ENCODE measurements at places on chromosomes 7 and 10.
A peak's percentile ranks its signal among the peaks of the same experiment; 100 is the strongest.

DNA sequence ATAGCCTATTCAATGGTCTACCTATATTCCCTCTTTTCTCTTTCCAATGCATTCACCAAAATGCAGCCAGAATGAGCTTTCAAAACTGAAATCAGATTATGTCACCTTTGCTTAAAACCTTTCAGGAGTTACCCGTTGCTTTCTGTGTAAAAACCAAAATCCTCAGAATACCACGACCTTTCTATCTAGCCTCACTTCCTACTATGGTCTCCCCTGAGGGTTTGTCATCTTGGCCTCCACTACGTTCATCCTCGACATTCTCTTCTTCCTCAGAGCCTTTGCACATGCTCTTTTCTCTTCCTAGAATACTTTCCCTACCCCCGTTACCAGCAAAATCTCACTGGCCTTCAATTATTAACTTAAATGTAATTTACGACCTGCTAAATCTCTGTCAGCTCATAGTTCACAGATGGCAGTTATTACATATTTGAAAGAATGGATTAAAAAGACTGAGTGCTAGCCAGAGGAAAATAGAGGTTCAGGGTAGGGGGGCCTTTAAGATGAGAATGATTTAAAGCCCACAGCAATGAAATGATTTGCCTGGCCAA, 380.8 kb upstream of the C7orf33 start:
- no peak for DNase-seq

GRCh38 chr7:71615017-71615416, 483.1 kb downstream of the GALNT17 start:
- no peak for DNase-seq

DNA sequence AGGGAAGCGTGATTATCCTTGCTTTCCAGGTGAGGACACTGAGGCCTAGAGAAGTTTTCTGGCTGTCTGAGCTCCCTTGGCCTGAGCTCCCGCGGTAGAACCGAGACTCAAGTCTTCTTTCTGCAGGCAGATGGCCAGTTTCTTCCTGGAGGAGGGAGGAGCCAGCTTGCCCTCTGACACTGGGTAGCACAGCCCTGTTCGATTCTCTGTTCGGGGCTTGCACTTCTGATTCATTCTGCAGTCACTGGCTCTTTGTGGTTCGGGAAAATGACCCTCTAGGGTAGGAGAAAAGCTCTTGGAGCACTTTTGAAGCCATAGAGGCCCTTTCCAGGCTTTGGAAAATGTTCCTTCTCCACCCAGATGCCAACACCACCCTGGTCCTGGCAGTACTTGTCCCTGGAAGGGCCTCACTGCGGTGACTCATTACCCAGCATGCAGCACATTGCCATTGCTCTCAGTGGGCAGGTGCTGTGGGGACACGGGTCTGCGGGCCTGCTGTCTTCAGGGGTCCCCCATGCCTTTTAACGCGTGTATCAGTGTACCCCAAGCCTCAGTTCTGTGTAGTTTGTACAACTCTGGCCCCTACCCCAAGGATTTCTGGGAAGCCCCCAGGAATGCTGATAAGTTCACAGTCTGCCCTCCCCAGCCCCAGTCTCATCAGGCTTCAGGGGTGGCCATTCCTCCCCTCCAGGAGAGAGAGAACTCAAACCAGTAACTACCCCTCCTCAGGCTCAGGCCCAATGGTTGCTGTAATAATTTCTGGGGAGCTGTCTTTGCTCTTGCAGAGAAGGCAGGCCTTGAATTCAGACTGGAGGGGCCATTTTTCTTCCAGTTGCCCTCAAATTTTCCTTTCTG, 11.9 kb downstream of the CHST3 start:
- DNase-seq, result peak; percentile 27

- no peak for DNase-seq
Measured at GRCh38 chr10:112507988-112508387, 61.0 kb downstream of the VTI1A start.

DNA sequence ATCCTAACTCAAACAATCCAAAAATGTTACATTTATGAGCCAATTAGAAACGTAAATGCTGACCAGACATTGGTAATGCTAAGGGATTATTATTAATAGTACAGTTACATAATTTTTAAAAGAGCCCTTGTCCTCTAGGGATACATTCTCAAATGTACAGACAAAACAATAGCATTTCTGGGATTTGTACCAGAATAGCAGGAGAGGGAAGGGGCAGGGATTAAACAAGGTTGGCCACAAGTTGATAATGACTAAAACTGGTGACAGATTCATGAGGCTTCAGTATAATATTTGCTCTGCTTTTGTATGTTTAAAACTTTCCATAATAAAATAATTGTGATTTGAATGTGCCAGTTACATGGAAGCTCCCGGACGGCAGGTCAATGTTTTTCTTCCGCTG, 27.0 kb downstream of the HSPA12A start:
- no peak for DNase-seq

DNA sequence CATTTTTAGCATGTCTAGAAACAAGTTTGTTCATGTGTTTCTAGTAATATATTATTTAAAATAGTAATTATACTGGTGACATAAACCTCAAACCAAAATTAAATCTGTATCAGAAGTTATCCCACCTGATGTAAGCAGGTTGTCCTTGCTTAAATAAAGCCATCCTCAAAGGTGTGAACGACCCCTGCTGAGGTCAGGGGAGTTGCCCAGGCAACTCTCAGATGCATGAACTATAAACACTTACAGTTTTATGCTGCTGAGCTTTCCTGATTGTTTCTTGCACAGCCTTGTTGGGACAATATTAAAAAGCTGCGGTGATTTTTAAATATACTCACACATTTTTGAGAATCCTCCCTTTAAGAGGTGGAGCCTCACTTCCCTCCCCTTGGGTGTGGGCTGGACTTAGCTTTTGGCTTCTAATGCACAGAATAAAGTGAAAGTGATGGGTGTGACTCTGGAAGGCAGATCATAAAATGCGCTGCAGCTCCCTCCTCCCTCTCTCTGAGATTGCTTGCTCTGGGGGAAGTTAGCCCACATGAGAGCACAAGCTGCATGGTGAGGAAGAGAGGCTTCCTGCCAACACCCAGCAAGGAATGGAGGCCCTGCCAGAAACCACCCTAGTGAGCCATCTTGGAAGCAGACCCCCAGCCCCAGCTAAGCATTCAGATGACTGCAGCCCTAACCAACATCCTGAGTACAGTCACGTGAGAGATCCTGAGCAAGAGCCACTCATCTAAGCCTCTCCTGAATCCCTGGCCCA, 152.7 kb downstream of the SKIDA1 start:
- DNase-seq, result peak; percentile 80

GRCh38 chr7:473870-474604, 45.6 kb downstream of the PDGFA start:
- DNase-seq, result no peak

GRCh38 chr7:596819-597182, 77.2 kb upstream of the PDGFA start:
- DNase-seq, result no peak

- no peak for DNase-seq
Measured at GRCh38 chr7:2117646-2118045, 115.1 kb downstream of the MAD1L1 start.

GRCh38 chr10:114379631-114380041, 24.7 kb downstream of the AFAP1L2 start:
- no peak for DNase-seq

- no peak for DNase-seq
Measured at GRCh38 chr10:77319557-77319956, 318.1 kb downstream of the KCNMA1 start.

GRCh38 chr7:43439631-43440401, 143.1 kb upstream of the STK17A start:
- peak; percentile 53 for DNase-seq

GRCh38 chr7:30988351-30989005, 24.7 kb downstream of the GHRHR start:
- DNase-seq, result peak; percentile 18

DNA sequence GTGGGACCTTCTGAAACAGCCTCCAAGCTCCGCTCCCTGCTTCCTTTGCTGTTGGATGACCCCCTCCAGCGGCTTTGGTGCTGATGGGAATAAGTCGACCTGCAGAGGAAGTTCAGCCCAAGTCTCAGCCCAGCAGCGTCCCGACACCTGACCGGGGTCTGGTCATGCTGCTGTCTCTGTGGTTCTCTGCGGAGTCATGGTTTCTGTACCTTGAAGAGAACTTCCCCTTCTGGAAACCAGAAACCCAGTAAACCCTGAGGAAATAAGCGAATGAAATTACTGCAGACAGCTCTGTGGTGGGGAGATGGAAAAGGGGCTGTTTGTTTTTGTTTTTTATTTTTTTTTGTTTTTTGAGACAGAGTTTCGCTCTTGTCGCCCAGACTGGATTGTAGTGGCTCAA, 18.3 kb upstream of the ZNF12 start:
- no peak for DNase-seq

DNA sequence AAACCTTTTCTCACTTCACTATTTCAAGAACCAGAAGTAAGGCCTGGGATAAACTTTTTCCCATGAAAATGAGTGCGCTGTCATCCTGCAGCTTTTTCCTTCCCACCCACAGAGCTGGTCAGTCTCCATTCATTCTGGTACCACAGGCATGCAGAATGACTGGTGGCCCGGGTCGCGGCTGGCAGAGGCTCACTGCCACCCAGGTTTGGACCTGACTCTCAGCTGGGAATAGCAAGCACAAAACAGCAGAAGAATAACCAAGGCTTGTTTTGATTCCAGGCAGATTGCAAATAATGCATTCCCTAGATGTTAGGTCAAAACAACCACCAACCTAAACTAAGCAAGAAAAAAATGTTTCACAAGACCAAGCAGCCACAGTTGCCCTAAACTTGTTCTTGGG, 190.5 kb upstream of the NRP1 start:
- DNase-seq, result no peak

GRCh38 chr7:28984631-28985030, 26.5 kb upstream of the TRIL start:
- peak; percentile 15 for DNase-seq

GRCh38 chr10:72056113-72056512, 32.2 kb downstream of the SPOCK2 start:
- no peak for DNase-seq

GRCh38 chr7:134186027-134186426, 58.9 kb downstream of the LRGUK start:
- DNase-seq, result no peak

GRCh38 chr10:11685787-11686218, 56.4 kb upstream of the ECHDC3 start:
- peak; percentile 93 for DNase-seq

DNA sequence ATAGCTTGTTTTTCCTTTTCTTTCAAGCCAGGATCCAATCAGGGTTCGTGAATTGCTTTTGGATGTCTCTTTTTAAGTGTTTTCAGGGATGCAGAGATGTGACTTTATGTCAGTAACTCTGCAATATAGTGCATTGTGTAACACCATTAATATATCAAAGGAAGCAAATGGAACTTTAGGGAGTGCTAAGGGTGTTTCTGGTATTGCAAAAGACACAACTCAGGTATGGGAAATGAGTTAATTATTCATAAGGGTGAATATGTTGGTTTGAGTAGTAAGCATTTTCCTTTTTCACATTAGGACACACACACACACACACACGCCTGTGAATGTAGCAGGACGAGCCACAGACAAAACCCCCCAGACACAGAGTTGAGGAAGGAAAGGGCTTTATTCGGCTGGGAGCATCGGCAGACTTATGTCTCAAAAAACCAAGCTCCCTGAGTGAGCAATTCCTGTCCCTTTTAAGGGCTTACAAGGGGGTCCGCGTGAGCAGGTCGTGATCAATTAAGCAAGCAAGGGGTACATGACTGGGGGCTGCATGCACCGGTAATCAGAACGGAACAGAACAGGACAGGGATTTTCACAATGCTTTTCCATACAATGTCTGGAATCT, 31.8 kb upstream of the GSDME start:
- no peak for DNase-seq

GRCh38 chr10:64867501-64867962, 1346.3 kb downstream of the REEP3 start:
- DNase-seq, result peak; percentile 42

GRCh38 chr7:126016722-126017121, 1087.1 kb upstream of the POT1 start:
- no peak for DNase-seq

DNA sequence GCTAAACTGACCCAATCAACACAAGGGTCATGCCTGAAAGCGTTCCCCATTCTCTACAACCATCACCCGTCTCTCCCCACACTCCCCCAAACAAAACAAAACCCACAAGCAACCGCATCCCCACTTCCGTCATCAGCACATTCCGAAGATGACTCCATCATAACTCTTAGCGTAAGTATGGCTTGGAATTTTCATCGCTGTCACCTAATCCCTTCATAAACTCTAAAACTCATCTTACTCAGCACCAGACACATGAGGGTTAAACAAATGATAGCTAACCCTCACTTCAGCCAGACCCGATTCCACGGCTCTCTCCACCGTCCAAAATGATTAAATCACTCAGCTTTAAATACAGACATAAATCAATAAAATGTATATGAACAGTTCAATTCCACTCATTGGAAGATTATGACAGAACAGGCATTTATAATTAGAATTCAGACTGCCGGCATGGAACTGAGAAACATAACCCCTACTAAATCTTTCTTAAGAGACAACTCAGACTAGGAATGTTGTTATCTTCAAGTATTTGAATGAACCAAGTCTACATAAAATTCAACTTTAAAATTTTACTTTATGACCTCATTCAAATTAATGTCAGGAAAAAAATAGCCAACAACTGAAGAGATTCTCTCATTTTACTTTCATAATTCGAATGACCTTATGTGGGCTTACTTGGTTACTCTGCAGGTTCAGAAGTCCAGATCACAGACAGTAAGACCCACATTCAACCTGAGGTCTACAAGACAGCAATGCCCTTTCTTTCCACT, 215.9 kb downstream of the PARD3 start:
- DNase-seq, result no peak

GRCh38 chr7:155058896-155059295, 11.2 kb upstream of the HTR5A start:
- no peak for DNase-seq

DNA sequence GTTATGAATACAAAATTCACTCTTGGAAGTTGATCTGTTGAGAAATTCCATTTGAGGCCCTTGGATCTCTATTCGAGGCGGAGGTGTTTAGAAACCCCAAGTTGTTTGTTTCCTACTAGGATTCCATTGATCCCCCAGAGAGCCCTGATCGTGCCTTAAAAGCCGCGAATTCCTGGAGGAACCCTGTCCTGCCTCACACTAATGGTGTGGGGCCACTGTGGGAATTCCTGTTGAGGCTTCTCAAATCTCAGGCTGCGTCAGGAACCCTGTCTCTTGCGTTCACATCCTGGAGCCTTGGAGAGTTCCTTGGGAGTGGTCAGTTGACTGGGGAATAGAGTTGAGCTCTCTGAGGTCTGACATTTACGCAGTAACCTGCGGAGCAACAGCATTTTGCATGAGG, 1.2 kb downstream of the CFAP69 start:
- no peak for DNase-seq

- no peak for DNase-seq
Measured at GRCh38 chr7:33743594-33743993, 161.7 kb upstream of the BMPER start.

Data from LoVo (cell line).